Head of caudate nucleus (tissue), 42 donors: ENCODE measurements at places on chromosomes 12 and 14.

DNA sequence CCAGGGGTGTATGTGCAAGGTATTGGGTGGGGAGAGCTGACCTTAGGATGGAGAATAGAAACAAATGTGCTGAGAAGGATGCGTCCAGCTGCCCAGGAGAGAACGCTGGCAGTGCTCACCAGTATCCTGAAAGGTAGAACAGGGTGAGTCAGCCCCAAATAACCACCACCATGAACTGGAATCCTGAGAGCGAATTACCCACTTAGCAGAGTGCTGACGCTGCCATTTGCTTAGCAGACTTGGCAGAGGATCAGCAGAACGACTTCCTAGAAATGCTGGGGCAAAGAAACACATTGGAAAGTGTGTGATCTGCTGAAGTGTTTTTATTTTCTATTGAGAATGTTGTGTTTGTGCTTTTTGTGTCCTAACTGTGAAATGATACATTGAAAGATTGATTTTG lies 213.6 kb downstream of the ADGRD1 start:
- peak; percentile 11 for DNase-seq

GRCh38 chr12:24852420-24852819 lies 96.5 kb downstream of the BCAT1 start:
- no peak for DNase-seq

DNA sequence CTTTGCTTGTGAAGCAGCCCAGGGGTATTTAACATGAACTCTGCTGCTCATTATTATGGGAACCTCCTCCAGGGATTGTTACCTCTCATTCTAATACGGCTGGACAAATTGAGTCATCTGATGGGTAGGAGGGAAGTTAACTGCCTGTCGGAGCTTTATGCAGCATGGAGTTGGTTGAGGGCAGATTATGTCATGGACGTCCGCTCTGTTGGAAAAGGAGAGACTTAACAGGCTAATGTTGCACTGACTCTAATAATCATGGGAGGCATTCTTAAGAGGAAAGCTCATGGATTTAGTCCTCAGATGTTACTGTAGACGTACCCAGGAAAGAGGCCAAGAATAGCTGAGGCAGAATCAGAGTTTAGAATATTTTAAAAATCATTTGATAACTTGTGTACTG lies 9.9 kb downstream of the POP5 start:
- DNase-seq: no peak

GRCh38 chr12:95918194-95918993 lies 24.0 kb downstream of the CCDC38 start:
- DNase-seq: peak; percentile 29

DNA sequence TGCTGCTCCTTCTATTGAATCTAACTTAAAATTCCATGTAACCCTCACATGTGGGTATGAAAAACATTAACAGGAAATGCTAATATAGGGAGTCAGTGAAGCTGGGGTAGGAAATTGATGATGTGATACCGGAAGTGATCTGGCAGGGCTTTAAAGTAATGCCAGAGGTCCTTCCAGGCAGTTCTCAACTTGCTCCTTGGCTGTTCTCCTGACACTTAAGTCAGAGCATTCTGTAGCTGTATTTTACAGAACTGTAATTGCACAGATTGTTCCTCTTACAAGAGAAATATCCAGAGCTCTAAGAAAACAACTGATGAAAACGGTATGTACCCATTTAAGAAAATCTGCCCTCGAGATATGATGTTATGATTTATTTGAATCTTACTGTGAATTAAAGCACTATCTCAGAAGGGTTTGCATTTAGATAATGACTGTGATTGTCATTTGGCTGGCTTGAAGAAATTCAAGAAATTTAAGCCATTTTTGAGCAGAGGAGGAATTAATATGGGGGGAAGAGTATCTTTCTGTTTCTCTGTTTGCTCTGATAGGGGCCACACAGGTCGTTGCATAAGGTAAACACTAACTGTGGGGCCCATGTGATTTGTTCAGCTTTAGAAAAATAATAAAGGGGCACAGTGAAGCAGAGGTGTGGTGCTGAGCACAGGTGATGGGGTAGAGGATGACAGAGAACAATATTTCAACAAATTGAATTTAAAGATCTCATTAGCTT lies 88.4 kb downstream of the BBS10 start:
- no peak for DNase-seq

GRCh38 chr12:132308853-132309595 lies 20.4 kb downstream of the GALNT9 start:
- DNase-seq: no peak

DNA sequence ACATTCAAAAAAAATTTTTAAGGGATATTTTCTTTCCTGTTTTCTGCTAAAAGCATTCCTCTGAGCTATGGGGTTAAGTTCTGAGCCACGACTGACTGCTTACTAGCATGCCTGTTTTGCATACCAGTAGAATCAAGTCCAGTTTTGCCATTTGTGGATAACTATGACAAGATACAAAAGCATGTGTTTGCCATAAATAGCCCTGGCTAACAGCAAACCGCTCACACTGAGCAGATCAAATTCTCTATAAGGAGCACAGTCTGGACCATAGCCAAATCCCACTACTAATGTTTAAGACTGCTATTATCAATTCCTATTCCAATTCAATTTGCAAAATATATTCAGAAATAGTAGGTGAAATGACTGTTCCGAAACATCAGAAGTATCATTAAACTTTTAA lies 3.2 kb downstream of the CFL2 start:
- peak; percentile 34 for DNase-seq

GRCh38 chr14:99391671-99392070 lies 89.0 kb downstream of the SETD3 start:
- DNase-seq: no peak

DNA sequence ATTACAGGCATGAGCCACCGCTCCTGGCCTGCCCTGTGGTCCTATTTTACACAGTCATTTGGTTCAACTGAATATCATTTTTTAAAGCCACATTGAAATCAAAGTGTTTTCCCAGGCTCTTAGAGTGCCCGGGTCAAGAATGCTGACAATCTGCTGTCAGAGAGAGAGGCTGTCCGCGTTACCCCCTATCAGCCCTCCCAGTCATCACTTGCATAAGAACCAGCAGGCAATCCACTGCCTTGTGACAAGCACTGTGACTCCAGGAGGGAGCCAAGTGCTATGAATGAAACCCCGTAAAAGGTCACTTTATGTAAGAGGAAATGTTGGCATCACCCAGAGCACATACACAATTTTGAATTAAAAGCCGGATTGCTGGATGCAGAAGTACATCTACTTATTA lies 13.5 kb downstream of the PHLDA1 start:
- DNase-seq: no peak

- no peak for DNase-seq
These were observed 36.8 kb upstream of the NINJ2 start for GRCh38 chr12:700016-700415.

DNA sequence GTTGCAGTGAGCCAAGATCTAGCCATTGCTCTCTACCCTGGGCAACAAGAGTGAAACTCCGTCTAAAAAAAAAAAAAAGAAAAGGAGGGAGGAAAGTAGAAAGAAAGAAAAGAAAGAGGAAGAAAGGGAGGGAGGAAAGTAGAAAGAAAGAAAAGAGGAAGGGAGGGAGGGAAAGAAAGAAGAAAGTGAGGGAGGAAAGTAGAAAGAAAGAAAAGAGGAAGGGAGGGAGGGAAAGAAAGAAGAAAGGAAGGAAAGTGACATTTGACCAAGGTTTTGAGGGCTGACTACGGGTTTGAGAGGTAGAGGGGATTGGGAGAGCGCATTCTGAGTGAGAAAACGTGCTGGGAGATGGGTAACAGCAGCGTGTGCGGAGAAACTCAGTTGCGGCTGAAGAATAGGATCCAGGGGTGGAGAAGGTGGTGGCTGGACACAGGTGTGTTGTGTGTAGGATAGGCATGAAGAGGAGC lies 521 bp upstream of the PAPLN start:
- DNase-seq: no peak

DNA sequence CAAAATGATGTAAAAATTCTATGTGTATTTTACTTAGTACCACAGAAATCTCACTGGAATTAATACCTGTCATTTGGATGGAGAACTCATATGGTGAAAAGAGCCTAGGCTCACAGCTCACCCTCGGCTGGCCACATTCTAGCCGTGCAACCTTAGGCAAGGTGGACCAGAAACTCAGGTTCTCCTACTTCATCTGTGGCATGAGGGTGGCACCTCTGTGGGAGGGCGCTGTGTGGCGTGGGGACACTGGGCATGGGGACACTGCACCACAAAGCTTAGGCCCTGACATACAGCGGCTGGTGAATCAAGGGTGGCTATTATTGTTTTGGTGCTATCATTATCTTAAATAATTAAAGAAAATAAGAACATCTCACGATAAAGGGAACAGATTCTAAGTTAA lies 47.1 kb downstream of the EML1 start:
- no peak for DNase-seq

DNA sequence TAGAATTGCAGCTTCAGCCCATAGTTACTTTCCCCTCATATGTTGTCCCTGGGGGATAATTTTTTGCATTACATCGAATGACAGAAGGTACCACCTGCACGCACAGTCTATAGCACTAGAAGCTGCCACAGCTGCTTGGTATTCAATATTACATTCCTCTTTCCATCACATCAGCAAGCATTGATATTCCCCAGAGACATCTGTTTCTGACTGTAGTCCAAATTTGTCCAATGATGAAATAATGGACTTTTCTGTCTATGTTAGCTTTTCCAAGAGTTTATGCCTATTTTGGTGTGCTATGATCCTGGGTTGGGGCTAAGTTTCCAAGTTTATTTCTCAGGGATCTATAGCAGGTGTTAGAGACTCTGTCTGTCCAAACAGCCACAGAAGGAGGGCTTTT lies 335.4 kb downstream of the LRIG3 start:
- no peak for DNase-seq

DNA sequence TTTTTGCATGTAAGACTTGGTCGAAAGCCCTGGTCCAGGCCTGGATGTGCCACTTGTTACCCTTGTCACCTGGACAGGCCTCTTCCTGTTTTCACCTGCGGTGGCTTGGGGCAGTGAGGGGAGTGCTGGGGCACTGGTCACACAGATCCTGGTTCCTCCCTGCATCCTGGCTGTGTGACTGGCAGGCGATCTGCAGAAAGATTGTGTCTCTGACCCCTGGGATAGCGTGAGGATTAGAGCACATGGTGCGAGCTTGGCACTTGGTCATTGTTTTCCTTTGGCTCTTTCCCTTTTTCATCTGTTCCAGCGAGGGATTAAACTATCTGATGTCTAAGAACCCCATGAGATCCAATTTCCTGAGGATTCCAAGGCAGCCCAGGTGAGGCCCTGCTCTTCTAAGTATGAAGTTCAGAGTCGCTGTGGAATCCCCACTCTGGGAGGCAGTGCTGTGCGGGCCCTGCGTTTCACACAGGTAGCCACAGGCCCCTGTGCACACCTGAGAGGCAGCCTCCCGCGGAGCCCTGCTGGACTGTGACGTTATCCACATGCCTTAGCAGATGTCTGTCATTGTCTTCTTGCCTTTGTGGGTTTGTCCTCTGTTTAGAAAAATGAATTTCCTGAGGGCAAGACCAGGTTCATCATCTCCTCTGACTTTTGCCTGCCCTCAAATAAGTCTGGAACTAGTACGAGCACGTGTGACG lies 288.4 kb downstream of the CACNA1C start:
- DNase-seq: no peak

DNA sequence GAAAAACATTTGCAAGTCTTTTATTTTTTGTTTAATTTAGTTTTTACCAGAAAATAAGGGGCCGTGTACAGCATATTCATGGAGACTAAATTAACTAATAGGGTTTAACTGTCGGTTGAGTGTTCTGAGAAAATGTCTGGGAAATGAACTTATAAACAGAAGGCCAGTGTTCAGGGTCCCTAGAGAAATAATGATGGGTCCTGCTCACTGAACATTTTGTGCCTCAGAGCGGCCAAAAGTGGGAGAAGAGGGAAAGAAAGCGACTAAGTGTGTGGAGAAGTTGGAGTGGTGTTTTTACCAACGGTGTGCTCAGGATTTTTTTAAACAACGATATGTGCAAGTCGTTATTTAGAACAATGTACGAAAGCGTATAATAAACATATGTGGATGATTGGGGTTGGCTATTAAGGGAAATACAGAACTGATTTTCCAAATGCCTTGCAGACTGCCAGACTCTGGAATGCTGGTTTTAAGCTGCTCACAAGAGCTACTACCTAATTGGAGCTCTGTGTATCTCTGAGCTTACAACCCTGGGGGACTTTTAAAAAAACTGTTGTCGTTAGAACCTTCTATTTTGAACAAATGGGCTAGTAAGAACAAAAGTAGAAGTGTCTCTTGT lies 166.7 kb downstream of the SLC38A4 start:
- no peak for DNase-seq

DNA sequence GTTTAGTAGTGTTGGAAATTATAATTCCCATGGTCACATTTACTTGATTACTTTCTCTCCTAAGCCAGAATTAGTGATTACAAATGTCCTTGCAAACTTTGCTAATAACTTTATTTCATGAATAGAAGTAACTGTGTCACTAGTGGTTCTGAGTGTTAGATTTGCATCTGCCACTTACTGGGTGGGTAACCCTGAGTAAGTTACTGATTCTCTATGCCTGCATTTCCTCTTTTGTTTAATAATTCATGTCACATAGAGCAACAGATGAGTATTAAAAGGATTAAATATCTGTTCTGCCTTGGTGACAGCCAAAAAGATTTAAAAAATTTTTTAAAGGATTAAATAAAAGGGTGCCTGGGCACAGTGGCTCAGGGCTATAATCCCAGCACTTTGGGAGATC lies 78.6 kb downstream of the BHLHE41 start:
- DNase-seq: no peak

DNA sequence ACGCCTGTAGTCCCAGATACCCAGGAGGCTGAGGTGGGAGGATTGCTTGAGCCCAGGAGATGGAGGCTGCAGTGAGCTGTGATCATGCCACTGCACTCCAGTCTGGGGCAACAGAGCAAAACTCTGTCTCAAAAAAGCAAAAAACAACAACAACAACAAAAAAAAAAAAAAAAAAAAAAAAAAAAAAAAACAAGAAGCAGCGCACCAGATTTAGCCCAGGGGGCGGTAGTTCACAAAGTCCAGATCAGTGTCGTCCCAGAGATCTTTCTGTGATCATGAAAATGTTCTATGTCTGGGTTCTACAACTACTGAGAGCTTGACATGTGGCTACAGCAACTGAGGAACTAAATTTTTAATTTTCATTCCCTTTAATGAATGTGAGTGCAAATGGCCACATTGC lies 27.4 kb downstream of the OAS2 start:
- DNase-seq: no peak

- no peak for DNase-seq
These were observed 8.3 kb upstream of the STAT6 start for GRCh38 chr12:57119294-57120085.

DNA sequence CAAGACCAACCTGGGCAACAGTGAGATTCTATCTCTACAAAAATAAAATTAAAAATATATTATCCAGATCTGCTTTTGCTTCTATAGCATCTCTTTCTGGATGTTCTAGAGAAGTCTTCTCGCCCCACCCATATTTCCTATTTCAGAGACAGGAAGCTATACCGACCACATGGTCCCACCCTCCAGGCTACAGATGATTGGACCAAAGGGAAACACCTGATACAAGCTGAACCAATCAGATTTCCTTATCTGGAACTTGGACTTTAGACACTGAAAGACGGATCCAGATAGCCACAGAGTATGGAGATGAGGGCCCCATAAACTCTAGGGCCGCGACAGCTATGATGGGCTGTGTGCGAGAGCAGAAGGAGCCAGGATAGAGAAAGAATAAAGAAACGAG lies 48.7 kb downstream of the CCDC60 start:
- no peak for DNase-seq
